ENCODE measurements at places on chromosomes 5 and 9. TPM values are rescaled to one million over a fixed set of nuclear protein-coding genes. Genes with fewer than 3 reads are reported as not detected.

The PCDHGA8 gene
- total RNA-seq: not detected

GRCh38 chr5:171639966-171640365 is 145.7 kb upstream of the SMIM23 start:
- H3K27me3 ChIP-seq: no peaks in the 10 kb centered on the region
- no peaks in the 10 kb centered on the region for H3K4me1 ChIP-seq
- H3K36me3 ChIP-seq: no peaks in the 10 kb centered on the region
- no peak overlapping the region for H3K27ac ChIP-seq
- no peak for DNase-seq

DNA sequence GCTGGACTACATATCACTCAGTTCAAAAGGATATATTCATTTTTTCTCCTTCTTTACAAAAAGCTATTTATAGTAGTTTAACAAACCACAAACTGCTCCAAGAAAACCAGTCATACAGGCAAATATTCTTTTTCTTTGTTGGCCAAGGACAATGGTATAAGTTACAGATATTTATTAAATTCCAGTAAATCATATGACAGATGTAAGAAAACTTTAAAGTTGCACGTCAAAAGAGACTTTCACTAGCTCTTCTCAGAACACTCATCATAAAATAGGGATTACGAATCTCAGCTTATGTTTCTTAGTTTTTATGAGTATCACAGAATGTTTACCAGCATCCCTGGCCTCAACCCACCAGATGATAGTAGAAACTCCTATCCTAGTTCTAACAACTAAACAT is 67.2 kb downstream of the ANKRD31 start:
- no peak overlapping the region for H3K4me3 ChIP-seq
- no peak overlapping the region for H3K27ac ChIP-seq
- DNase-seq: no peak

DNA sequence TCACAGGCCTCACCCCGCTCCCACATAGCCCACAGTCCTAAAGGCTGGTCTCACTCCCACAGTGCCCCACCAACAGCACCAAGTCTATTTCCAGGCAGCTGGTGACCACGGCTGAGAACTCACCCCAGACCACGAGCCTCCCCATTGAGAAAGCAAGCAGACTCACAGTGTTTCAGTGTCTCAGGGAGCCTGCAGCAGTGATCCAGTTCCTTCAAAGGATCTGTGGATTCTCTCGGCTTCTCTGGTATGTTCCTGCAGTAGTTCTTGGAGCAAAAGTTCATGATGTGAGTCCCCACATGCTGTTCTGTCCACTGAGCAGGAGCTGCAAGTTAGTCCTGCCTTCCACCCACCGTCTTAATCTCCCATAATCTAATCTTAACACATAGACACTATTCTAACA is 185.3 kb upstream of the CDH6 start:
- no peaks in the 10 kb centered on the region for H3K27me3 ChIP-seq
- no peak overlapping the region for H3K4me3 ChIP-seq
- H3K4me1 ChIP-seq: no peaks in the 10 kb centered on the region
- no peaks in the 10 kb centered on the region for H3K36me3 ChIP-seq
- no peak for DNase-seq
- no peak overlapping the region for H3K27ac ChIP-seq

The PKD2L2 gene
- total RNA-seq: not detected
